ENCODE measurements at places on chromosomes 7 and 10.
A peak's percentile ranks its signal among the peaks of the same experiment; 100 is the strongest.

DNA sequence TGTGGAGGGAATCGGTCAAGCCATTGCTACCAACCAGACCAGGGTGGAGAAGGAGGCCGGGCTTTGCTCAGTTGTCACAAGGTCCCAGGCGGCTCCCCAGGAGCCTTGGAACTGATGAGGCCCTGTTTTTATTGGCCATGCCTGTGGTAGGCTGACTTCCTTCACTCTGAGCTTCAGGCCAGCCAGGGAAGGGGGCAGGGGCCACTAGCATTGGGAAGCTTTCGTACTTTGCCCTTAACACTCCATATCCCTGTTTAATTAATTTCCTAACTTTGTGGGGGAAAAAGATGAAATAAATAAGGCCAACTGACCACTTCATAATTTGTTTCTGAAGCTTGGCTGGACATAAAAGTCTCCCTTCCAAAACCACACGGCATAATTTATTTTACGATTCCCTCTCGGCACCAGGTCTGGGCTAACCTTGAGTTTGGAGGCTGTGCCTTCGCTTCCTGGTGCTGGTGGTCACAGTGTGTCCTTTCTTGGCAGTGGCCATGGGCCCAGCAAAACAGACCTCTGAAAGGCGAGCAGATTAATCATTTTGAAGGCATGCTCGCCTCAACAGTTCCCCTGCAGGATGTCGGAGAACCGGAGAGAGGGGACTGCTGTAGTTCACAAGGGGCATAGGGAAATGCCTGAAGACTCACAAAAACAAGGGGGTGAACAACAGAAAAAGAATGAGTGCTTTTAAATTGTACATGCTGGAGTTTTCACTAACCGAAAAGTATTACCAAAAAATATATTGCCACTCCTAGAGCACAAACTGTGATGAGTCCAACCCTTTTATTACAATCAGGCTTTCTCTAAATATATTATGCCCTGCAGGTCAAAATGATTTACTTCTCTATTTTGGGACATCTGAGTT is 966.0 kb downstream of the LRMDA start:
- DNase-seq: peak; percentile 91

DNA sequence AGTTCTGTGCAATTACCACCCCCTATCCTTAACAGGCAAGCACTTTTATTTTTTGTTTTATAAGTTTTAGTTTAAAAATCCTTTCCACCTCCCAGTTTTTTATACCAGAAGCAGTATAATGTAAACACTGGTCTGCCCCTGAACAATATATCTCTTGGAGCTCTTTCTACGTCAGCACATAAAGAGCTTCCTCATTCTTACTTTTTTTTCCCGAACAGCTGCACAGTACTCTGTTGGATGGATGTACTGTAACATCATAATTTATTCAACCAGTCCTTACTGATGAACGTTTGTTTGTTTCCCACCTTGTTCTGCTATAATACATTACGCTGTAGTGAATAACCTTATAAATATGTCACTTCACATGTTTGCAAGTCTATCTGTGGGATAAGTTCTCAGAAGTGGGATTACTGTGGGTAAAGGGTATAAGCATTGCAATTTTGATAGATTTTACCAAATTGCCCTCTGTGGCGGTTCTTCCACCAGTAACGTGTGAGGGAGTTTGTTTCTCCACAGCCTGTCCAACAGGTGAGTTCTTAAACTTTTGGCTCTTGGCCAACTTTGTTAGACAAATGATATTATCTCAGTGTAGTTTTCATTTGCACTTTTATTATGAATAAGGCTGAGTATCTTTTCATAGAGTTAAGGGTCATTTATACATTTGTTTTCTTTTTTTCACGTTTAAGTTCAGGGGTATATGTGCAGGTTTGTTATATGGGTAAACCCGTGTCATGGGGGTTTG is 32.8 kb downstream of the ADRA2A start:
- no peak for DNase-seq

GRCh38 chr10:62437696-62438095 is 63.5 kb downstream of the ZNF365 start:
- DNase-seq: peak; percentile 68

DNA sequence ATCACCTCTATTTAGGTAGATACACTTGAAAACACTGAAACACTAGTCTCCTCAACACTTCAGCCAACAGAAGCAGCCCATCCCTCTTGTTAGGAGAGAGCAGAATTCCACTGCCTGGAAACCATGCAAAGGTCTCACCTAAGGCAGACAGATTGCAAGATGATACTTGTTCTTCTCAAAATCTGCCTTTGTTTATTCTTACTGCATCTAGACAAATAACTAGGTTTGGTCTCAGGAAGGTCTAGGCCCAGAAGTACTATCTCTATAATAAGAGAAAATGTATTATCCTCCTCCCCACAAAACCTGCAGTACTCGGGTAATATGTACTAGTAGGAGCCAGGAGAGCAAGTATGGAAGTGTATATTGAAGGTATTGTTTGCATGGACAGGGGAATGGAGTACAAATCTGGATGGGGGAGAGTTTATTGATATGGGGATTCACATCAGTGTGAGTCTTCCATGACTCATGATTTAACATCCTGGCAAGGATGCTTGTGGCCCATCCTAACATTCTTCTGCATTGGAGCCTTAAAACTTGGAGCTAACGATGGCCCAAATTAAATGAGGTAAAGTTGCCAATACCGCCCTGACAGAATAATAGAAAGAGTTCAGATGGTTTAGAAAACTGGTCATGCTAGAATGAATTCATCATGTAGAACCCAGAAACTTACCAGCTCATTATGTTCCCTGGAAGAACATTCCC is 109.2 kb downstream of the EPC1 start:
- peak; percentile 77 for DNase-seq

DNA sequence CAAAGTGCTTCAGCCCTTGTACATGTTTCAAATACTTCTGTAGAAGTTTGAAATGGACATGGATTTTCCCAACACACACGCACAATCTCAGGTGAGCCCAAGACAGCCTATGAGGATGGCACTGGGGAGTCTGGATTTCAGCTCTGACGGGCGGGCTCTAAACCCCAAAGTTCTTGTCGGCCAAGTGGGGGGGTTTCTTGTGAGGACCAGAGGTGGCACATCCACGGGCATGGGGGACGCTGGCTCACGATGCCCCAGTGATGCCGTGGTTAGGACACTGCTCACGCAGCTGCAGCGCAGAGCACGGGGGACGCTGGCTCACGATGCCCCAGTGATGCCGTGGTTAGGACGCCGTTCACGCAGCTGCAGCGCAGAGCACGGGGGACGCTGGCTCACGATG is 280.1 kb downstream of the DNAJB6 start:
- no peak for DNase-seq

DNA sequence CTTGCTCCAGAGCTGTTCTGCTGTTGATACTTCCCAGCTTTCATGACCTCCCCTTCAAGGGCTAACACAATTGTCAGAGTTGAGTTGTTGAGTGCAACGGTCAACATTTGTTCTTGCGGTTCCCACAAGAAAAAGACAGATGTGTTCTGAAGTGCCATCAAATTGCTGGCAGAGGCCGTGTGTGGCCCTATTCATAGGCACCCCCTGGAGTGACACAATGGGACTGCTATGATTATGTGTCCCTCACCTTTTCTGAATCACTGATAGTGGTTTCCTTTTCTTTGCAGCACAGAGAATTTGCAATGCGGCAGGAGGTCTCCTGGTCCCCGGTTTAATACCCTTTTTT is 5.8 kb upstream of the IGFBP1 start:
- no peak for DNase-seq

DNA sequence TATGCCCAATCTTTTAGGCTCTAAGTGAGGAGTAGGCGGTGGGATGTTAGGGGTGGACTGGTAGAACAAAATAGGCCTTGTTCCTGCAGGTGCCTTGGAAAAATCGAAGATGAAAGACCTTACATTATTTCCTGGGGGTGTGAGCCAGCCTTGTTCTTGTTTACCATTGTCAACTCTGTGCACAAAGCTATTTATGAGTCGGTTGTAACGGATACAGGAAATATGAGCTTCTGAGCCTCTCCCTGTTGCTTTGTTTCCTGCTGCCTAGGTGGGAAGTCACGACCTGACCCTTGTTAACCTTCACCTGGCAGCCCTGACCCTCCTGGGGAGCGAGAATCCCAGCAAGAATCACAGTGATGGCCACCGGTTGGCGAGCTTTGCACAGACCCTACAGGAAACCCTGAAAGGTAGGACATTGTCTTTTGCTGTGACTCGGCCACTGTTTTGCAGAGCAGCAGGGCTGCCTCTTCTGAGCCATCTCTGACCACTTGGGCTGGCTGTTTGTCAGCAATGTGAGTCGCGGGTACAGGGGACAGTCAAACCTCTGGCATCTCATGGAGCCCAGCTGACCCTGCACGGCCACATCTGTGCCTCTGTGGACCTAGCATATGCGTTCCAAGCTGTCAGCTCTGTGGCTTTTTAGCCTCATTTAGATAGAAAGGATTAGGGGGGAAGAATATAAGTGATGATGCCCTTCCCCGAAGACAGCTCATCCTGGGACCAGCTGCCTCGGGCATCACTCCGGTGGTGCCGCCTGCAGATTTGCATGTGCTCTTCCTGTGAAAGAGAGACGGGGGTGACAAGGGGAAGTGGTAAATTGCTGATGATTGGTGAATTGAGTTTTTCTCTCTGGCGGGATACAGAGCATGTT is 102.1 kb upstream of the ANLN start:
- peak; percentile 71 for DNase-seq
